ENCODE measurements at places on chromosomes 5 and 9.

- DNase-seq: no peak
Measured at GRCh38 chr5:148145916-148146315, 22.4 kb upstream of the SPINK14 start.

- no peak for DNase-seq
Measured at GRCh38 chr5:172048539-172049101, 42.2 kb upstream of the FBXW11 start.

DNA sequence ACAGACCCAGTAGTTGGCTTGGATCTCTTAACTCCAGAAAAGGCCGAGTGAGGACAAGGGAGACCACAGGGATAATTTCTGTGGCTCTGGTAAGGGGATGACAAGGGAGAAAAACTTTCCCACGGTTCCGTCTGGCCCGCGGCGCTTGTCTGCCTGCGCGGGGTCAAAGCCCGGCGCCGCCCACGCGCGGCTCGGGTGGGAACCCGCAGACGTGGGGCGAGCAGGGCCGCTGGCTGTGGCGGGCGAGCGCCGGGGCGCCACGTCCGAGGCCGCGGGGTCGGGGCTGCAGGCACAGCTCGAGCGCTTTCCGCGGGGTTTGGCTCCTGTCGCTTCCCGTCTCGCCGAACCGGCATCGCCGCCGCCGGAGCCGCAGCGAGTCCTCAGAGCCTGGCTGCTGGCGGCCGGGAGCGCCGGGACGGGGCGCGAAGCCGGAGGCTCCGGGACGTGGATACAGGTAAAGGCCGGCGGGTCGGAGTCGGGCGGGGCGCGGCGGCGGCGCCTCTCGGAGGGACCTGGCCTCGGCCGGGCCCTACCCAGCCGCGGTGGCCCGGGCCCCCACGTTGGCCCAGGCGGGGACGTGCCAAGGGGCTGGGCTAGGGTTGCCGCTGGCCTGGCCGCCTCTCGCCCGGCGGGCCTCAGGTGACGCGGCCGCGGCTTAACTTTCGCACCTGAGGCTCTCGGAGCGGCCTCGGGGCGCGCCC, at the start of gene RNF180:
TSS of gene RNF180 (plus strand) at position 344 of the 701 bp plus-strand sequence. CDS start 34,965 bp downstream, outside the sequence.
- peak; percentile 16 for DNase-seq

DNA sequence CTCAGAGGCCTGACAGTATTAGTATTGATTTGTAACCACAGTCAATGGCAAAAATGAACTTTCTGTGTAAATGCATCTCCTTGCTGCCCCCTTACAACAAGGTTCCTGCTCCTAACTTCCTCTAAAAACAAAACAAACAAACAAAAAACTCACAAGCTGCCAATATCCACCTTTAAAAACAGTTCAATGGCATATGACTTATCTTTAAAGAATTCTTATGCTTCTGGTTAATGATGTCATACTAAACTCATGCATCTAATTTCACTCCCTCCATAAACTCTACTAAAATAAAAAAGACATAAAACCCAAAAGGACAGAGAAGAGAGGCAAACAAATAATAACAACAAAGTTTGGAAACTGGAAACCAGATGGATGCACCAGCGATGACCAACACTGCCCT, 9.0 kb upstream of the OR1N1 start:
- no peak for DNase-seq

- peak; percentile 68 for DNase-seq
Measured at GRCh38 chr5:57724836-57725235, 242.2 kb upstream of the ACTBL2 start.

DNA sequence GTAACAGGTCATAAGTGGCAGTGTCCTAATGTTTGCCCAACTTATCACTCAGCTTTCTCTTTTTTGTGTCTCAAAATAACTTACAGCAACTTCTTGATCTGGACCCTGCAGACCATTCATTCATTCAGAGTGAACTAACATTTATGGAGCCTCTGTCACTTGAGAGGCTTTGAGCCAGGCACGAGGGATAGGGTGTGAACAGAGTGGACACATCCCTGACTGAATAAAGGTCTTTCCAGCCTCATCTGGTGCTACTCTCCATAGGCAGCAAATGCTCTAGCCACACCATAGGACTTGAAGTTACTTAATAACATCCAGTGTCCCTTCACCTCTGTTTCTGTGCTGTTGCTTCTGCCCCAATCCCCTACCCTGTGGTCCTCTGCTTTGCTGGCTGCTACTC, 212.1 kb upstream of the FBN2 start:
- DNase-seq: no peak

DNA sequence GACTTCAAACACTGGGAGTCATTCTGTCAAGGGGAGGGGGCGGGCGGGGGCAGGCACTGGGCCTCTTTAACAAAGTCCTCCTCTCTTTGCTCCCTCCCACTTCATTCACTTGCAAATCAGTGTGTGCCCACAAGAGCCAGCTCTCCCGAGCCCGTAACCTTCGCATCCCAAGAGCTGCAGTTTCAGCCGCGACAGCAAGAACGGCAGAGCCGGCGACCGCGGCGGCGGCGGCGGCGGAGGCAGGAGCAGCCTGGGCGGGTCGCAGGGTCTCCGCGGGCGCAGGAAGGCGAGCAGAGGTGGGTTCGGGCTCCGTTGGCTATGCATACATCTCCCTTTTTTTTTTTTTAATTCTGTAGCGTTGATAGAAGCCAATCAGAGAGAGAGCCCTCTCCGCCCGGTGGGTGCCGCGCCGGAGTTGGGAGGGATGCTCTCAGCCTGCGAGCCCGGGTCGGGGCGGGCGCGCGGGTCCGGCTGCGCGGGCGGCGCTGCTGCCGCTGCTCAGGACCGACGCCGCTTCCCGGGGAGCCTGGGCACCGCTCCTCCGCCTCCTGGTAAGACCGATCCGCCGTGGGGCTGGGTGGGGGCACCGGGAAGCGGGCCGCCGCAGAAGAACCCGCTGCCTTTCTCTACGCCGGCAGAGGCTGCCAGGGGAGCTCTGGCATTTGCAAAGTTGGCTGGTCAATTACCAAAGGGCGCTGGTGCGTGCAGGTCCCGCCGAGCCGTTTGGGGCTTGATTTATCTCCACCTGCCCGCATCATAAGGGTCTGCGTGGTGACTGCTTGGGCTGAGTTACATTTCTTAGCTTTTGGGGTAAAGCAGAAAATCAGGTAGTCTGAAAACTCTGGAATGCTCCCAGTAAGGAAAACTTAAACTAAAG, at the start of gene CDH6:
TSS of gene CDH6 (plus strand) at position 96 of the 877 bp plus-strand sequence. CDS start 73,788 bp downstream, outside the sequence.
- DNase-seq: peak; percentile 2

GRCh38 chr5:141877356-141878185, 639 bp downstream of the PCDH1 start:
- DNase-seq: no peak

DNA sequence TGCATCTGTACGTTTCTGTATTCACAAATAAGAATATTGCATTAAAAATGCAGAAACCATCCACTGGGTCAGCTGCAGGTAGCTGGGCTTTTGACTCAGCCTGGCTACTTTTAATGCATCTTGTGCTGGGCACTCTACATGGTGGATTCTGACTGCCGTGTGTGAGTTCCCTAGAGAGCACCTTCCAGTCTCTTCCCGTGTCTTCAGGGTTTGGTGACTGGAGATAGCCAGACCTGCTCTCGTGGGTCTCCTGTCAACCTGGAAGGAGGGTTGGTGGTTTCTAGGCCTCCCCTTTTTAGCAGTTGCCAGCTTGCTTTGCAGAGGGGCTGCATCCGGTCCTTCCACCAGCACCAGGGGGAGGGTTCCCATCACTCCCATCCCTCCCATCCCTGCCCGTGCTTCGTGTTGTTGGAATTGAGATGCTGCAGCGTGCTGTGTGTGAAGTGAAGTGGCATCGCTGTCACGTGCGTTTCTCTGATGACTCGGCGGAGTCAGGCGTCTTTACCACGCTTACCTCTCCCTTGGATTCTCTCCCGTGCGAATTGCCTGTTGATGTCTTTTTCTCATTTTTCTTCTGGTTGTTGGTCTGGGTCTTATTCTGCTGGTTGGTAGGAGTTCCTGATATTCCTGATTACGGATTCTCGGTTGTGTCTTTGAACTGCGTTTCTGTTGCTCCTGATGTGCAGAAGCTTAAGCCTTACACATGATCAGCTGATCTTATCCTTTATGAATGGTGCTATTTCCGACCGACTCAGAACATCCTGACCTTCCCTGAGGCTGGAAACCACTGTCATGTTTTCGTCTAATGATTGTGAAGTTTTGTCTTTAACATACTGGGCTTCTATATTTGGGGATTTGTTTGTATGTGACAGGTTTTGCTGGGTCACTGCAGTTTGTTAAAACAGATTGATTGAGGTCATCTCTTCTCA, 16.9 kb downstream of the FBXW5 start:
- DNase-seq: peak; percentile 10

GRCh38 chr5:178232124-178232919, at the start of gene PHYKPL:
TSS of gene PHYKPL (minus strand) at chr5:178232802. CDS start at chr5:178232550, 252 bp downstream.
- peak; percentile 71 for DNase-seq

DNA sequence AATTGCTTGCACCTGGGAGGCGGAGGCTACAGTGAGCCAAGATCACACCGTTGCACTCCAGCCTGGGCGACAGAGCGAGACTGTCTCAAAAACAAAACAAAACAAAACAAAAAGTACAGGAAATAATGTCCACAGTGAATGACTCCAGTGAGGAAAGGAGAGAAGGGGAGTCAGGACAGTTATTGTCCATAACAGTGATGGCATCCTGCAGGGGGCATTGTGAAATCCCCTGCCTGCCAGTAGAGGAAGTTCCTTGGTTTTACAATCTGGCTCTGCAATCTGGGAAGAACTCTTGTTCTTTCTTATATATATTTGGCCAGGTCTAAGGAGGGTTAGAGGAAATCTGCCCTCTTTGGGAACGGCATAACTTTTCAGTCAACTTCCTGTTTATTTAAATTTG, 8.2 kb downstream of the SH3GL2 start:
- no peak for DNase-seq

- DNase-seq: no peak
Measured at GRCh38 chr5:133124891-133125290, 73.1 kb downstream of the HSPA4 start.

GRCh38 chr9:34546834-34547827, 24.3 kb upstream of the ENHO start:
- DNase-seq: peak; percentile 66

GRCh38 chr9:136447173-136447778, 7.6 kb upstream of the INPP5E start:
- no peak for DNase-seq

- DNase-seq: no peak
Measured at GRCh38 chr9:135551031-135551430, 5.1 kb downstream of the OBP2A start.

GRCh38 chr5:113950186-113950585, 411.7 kb upstream of the KCNN2 start:
- no peak for DNase-seq

GRCh38 chr5:174272671-174273070, 227.2 kb downstream of the NSG2 start:
- DNase-seq: no peak

DNA sequence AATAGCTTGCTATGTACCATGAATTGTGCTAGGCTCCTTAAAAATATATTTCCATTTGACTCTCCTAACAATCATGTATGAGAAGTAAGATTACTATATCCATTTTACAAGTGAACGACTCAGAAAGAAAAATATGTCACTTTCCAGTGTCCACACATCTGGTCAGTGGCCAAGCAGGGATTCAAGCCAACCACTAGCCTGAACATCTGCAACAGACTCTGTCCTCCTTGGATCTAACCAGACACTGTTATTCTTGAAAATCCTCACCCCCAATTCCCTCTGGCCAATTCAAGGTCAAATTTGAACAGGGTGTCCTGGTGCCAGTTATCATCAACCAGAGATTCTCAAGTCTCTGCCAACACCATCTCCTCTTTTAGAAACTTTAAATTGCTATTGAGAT, 344.1 kb upstream of the WWC1 start:
- peak; percentile 75 for DNase-seq

DNA sequence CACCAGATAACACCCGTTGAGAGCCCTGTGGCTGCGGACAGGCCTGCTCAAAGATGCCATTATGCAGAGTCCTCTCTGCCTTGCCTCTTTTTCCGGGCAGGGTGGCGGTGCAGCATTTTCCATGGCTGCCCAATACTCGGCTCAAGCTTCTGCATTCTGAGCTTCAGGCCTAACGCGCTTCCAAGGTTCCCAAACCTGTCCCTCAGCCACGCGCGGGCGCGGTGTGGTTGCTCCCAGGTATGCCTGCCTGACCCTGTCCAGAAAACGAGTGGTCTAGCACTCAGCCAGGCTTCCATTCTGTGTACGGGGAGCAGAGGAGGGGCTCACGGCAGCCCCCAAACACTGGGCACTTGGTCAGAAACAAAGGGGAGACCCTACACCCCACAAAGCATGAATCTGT, 27.9 kb upstream of the CNOT6 start:
- DNase-seq: no peak

GRCh38 chr9:27714388-27714787, 141.1 kb upstream of the C9orf72 start:
- DNase-seq: no peak

DNA sequence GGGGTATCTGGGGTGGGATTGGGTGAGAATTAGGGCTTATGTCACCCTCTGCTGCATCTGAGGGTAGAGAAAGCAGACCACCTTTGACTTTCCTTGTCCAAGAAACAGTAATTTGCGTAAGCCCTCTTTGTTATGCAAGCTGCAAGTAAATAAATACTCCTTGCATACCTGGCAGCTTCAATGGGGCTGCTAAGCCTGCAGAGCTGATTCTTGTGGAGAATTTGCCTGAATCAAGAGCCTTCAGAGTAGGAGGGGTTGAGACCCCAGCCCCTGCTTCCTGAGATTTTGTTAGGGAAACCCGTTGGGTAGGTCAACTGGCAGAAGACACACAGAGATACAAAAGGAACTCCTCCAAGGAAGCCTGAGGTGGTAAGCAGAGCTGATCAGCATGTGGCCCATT, 515.1 kb downstream of the DMAC1 start:
- no peak for DNase-seq

GRCh38 chr5:41638685-41639084, 128.3 kb upstream of the PLCXD3 start:
- DNase-seq: no peak
